ENCODE measurements at places on chromosomes 2 and 18.

GRCh38 chr2:241120440-241120839, 18.4 kb upstream of the MTERF4 start:
- DNase-seq: no peak

- no peak for DNase-seq
These were observed 404.1 kb upstream of the ACVR2A start for GRCh38 chr2:147440734-147441133.

- DNase-seq: no peak
These were observed 25.3 kb downstream of the ITM2C start for GRCh38 chr2:230889911-230890601.

- DNase-seq: peak; percentile 19
These were observed 19.5 kb upstream of the RPRM start for GRCh38 chr2:153497938-153498629.

DNA sequence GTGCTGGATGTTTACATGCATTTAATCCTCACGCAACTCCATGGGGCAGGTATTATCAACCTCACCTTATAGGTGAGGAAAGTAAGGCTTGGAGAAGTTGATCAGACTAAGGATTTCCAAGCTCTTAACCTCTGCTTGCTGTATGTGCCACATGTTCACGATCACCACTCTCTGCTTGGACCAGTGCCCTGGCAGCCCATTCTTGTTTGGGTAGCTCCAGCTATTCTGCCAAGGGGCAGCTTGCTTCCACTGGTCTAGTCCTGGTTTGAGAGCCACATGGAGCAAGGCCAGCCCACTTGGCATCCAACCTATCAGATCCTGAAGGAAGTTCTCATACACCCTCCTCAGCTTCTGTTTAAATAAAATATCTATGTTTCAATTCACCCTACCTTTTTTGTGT, 14.3 kb downstream of the PLB1 start:
- peak; percentile 40 for DNase-seq

DNA sequence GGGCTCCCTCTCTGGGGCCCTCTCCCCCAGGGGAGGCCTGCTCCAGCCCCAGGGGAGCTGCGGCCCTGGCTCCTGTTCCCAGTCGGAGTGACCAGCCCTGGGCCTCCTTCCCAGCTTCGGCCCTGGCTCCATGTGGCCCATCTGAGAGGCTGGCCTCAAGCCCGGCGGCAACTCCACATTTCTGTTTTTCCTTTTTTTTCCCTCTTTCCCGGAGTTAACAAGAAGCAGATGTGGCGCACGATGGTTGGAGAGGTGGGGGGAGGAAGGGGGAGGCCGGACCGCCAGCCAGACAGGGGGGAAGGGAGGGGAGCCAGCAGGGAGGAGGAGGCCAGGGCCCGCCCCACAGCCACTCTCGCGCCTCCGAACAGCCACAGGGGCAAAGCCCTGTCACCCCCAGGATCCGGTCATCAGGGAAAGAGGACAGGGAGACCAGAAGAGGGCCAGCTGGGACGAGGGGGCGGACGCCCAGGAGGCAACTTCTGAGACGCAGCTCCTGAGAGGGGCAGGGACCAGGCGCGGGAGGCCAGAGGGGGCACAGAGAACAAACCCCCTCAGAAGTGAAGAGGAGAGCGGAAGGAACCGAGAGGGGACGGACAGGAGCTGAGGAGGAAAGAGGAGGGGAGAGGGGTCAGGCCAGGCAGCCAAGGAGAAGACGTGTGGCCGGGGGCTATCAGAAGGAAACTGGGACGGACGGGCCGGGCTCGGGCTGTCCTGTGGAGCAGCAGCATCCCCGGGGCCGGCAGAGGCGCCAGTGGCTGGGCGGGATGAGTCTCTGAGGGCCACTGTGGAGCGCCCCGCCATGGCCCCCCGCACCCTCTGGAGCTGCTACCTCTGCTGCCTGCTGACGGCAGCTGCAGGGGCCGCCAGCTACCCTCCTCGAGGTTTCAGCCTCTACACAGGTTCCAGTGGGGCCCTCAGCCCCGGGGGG, at the start of gene EMILIN1:
Gene EMILIN1 (plus strand): TSS at position 349 of the 928 bp plus-strand sequence. CDS start 451 bp downstream, at position 800.
- DNase-seq: no peak

GRCh38 chr2:85355521-85355920, 952 bp downstream of the ELMOD3 start:
- no peak for DNase-seq

- DNase-seq: peak; percentile 98
These were observed 21.0 kb upstream of the STAT4 start for GRCh38 chr2:191171708-191172355.

- DNase-seq: peak; percentile 42
These were observed 14.3 kb downstream of the FRZB start for GRCh38 chr2:182852090-182852489.

DNA sequence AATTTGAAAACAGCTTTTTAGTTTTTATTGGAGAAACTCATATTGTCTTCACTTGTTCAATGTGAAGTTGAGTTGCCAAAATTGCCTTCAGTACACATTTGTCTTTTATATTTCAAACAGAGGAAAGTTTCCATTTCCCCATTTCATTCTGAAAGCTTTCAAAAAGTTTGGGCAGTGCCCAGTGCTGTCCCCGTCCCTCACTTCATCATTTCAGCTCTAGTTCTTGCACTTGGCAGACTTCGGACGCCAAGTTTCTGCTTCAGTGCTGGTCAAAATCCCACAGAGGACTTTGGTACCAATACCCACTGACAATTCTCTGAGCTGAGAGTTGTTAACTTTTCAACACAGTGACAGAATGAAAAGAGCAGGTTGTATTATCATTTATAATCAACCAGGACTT, 43.4 kb upstream of the AQP4 start:
- no peak for DNase-seq

DNA sequence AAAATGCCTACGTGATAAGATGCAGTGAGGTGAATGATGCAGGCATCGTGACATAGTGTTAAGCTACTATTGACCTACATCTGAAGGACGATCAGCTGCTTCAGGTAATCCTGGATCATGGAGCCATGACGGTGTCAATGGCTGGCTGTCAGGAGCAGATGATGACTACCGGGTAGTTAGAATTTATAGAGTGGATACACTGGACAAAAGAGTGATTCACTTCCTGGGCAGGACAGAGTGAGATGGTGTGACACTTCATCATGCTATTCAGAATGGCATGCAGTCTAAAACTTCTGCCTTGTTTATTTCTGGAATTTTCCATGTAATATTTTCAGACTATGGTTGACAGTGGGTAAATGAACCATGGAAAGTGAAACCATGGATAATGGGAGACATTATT, 29.5 kb downstream of the METTL8 start:
- peak; percentile 69 for DNase-seq

- DNase-seq: peak; percentile 54
These were observed 536 bp downstream of the XDH start for GRCh38 chr2:31413862-31414550.

- peak; percentile 15 for DNase-seq
These were observed 491.2 kb downstream of the SUCLG1 start for GRCh38 chr2:83967854-83968253.

DNA sequence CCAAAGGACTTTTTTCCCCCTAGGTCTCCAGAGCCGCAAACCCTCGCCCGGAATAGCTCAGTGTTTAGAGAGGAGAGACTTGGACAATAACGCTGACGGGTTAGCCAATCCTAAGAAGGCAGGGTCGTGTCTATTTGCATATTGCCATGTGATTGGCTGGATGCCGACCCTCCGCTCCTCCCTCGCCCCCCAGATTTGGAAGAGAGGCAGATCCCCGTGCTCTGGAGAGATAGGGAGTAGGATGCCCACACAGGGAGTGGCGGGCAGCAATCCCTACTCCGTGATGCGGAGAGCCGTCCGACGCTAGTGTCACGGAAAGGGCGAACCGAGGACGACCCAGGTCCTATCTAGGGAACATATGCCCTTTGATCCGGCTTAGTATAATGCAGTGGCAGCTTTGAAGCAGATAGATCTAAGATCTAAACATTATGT, 1.4 kb downstream of the WNT6 start:
- DNase-seq: no peak

DNA sequence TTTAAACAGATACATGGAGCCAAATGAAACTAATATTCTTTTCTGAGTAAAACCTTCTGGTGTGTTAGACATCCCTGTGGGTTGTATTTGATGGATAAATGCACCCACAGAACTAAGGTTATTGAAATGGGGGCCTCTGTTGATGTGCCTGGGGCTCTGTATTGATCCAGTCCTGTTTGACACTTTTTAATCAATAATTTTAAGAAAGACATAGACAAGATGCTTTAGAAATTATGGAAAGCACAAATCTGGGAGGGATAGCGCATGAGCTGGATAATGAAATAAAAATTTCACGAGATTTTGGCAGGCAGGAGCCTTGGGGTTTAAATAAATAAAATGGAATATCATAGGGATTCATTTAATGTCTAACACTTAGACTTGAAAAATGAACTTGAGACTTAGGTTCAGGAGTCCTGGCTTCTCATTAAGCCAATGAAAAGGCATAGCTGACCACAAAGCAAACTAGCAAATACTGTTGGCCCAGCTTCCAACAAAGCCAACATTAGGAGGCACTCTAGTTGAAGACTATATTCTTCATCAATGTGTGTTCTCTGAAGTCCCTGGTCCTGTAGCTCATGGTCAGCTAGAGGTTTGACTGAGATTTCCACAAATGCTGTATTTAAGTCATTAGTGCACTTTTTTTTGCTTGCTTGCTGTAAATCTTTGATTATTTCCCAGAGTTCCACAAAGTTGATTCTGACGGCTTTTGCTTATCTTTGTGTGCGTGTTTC, 64.2 kb upstream of the SH3RF3 start:
- DNase-seq: no peak

GRCh38 chr2:199462956-199463692, 5.4 kb upstream of the SATB2 start:
- peak; percentile 70 for DNase-seq

- no peak for DNase-seq
These were observed 241.1 kb downstream of the SMAD2 start for GRCh38 chr18:47689371-47689770.

DNA sequence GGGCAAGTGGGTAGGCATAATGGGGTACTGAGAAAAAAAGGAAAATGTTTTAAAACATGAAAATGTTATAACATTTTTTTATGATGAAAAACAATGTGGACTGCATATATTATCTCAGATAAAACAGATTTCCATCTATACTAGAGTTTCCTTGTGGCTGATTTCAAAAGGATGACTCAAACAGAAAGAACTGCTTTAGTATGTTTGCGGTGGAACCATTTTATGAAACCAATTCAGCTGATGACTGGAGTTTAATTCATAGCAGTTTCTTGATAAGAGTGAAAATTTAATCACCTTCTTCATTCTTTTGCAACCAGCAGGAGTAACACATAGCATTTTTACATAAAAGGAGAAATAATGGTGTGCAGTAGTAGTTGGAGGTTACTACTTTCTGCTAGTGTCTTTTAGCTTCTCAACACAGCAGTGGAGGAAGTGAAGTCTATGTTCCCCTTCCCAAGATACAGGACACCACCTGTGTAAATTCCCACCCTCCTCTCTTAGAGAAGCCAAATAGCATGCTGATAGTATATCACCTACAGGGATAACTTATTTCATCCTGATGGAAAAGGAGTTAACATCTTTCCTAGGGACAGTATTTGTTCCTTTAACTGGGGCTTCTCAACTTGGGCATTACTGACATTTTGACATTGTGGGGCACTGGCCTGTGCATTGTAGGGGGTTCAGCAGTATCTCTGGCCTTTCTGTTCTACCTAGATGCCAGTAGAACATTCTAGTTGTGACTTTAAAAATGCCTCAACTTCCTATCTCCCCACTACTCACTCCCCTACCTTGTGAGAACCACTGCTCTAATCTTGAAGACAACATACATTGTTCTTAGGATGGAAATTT, 29.9 kb downstream of the PELI1 start:
- DNase-seq: peak; percentile 38

DNA sequence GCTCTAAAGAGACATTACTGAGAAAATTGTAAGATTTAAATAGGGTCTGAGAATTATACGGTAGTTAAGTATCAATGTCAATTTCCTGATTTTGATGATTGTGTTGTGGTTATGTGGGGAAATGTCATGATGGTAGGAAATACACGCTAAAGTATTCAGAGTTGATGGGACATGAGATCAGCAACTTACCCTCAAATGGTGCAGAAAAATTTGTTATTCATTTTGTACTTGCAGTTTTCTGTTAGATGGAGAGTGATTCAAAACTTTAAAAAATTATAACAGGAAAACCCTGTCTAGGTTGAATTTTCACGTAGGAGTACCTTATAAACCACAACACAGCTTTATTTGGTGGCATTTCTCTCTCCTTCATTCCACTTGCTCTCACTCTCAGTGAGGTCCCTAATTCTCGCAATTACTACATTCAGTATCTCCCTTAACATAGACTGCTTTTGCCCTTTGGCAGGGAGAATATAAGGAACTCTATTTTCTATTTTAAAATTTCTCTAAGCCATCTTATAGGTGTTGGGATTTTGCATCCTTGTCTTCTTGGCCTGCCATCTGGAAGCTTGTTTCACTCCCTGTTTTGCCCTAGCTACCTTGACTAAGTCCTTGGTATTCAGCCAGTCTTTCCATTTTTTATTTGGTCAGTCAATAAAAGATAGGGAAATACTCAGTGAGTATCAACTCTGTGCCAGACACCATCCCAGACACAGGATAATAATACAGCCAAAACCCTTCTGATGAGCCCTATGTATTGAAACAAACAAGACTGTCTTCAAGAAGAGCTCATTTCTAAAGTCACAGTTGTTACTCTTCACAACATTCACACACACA, 550.6 kb upstream of the ACVR2A start:
- no peak for DNase-seq

GRCh38 chr2:237156857-237157779, 71.4 kb downstream of the COPS8 start:
- DNase-seq: no peak

DNA sequence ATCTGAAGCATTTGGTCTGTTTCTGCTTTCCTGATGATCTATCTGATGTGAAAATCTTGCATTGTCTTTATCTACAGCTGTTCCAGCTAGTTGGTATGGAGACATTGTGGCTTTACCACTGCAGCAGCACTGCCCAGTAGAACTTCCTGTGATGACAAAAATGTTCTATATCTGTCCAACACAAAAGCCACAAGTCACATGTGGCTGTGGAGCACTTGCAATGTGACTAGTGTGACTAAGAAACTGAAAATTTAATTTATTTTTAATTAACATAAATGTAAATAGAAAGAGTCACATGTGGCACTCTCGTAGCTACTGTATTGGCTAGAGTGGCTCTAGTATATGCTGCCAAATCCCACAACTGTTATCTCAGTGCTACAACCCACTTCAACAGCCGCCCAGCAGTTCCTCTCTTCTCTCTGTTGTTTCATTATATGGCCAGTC, 425.7 kb downstream of the SETBP1 start:
- DNase-seq: no peak

Measured in MCF 10A (cell line).